ENCODE measurements at places on chromosomes 6 and 20.

GRCh38 chr20:35237486-35237885 lies 11.0 kb downstream of the MMP24 start:
- no peak for DNase-seq

- DNase-seq = no peak
Measured at GRCh38 chr6:25064006-25064405, 128.2 kb upstream of the RIPOR2 start.

GRCh38 chr6:128731249-128732165 lies 151.4 kb upstream of the LAMA2 start:
- DNase-seq = no peak

GRCh38 chr20:32524829-32525501 lies 60.2 kb downstream of the NOL4L start:
- peak; percentile 51 for DNase-seq

GRCh38 chr6:93008375-93008774 lies 411.0 kb downstream of the EPHA7 start:
- no peak for DNase-seq
